Iris pigment epithelial cell (primary cell): ENCODE measurements at places on chromosomes 3 and 15.

GRCh38 chr3:4501437-4501836 lies 8.3 kb downstream of the ITPR1 start:
- no peak for DNase-seq

GRCh38 chr15:100241572-100242482 lies 99.9 kb downstream of the ADAMTS17 start:
- peak; percentile 41 for DNase-seq

DNA sequence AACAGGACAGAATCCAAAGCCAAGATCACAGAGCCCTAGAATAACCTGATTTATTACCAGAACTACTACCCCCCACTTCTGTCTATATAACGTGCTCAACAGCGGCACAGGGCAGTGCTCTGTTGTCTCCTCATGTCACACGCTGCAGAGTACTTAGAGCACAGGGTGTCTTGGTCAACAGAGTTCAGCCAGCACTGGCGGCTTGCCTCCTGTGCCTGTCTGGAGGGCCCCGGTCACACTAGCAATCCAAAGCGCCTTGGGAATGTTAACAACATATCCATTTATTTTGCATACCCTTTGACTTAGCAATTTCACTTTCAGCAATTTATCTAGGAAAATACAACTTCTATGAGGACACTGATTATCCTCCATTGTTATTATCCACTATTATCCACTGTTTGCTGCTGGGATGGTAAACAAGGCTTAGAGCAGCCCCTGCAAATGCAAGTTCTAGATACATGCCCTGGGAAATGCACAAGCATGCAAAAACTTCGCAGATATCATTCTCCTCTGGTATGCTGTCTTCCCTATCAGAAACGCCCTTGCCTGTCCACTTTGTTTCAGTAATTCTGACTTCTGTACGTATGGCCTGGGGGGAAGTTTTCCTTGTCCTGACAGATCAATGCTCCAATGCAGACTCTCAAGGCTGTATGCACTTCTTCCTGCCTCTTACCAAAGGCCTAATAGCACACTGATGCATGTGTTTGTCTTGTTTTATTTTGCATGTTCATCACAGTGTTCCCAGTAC lies 86.2 kb upstream of the OCA2 start:
- DNase-seq, result no peak

- peak; percentile 35 for DNase-seq
Measured at GRCh38 chr3:29363110-29363509, 82.2 kb downstream of the RBMS3 start.

DNA sequence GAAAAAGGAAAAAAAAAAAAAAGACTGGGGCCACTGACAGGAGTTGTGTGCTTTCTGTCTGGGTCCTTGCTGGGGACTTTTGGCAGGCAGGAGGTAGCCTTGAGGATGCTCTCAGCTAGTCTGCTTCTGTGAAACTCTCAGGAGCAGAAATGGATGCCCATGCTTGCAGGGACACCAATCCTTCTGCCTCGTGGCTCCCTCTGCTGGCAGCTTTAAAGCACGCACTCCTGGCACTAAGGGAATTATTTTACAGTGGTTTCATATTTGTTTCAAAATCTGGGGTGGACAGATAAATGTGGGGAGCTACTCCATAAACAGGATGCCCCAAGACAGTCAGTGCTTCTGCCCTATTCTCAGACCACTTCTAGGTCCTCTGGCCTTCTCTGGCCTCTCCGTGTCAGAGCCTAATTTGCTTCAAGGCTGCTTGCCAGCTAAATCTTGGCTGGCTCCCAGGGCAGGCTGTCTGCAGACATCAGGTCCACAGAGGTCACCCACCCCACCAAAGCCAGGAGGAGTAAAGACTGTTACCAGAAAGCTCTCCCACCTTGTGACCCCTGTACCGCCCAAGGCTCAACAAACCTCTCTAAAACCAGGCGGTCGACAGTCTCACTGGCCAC lies 17.1 kb downstream of the TRAIP start:
- DNase-seq, result peak; percentile 71

- DNase-seq, result peak; percentile 19
Measured at GRCh38 chr3:182597621-182598041, 195.7 kb upstream of the ATP11B start.

DNA sequence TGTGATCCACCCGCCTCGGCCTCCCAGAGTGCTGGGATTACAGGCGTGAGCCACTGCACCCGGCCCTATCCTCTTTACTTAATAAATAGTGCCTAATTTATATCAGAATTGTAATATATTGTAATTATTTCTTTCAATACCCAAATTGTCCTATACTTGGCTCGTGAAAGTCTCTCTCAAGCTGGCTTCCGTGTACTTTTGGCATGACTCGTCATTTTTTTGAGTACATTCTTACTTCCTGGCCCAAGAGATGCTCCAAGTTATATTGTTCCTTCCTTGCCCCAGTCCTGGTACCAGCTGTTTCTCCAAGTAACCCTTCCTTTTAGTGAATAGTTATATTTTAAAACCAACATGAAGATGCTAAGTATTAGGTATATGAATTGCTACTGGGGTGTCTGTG lies 366.7 kb downstream of the LSAMP start:
- DNase-seq, result no peak

DNA sequence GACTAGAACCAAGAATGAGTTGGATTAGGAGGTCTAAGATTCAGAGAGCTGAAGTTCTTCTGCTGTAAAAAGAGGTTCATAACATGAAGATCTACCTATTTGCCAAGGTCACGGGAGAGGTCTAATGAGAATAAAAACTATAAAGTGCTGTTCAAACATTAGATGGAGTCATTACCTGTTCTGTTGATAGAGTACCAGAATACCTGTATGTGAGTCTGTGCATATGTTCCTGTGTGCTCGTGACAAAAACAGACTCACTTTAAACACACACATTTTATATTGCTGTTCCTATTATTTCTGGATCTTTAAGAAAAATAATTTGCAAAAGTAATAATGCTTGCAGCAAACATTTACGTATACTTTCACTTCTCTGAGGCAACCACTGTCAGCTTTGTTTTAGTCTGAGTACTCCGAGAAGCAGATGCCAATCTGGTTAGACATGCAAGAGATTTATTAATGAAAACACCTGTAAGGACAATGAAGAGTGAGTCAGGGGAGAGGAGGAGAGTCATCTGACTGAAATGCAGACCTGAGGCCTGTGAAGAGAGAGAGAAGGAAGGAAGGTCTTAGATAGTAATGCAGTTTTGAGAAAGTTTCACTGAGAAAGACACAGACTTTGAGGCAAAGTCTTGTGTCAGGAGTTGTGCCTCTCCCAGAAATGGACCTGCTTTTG lies 221.2 kb downstream of the SQOR start:
- no peak for DNase-seq

- no peak for DNase-seq
Measured at GRCh38 chr3:171176244-171176933, 149.9 kb upstream of the SLC2A2 start.

DNA sequence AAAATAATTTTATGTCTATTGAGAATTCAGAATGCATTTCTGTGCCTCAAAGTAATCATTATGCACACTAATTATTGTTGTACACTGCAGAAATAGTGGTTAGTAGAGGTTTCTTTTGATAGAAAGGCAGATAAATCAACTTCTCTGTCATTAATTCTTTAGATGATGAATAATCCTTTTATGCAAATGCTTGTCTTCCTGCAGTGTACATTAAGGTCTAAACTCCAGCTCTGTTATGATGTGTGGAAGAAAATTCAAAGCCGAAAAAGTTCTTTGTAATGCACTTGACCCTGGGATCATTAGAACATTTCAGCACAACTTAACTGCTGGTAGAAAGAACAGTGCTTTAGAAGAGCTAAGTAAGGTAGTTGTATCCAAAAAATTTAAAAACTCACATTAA lies 353.0 kb downstream of the NLGN1 start:
- no peak for DNase-seq

DNA sequence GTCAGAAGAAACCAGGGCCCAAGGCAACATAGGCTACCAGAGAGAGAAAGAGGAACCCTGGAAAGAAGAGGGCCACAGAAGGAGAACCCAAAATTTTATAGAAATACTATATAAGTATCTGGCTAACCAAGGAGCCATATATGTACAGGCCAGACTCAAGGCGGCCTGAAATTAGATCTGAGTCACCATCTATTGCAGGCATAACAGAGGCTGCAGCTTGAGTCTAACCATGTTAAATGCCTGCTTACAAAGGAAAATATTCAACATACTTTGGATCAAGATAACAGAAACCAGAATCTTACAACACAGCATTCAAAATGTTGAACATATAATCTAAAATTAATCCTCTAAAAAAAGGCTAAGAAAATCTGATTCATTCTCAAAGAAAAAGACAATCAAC lies 23.1 kb downstream of the IGSF11 start:
- no peak for DNase-seq

- DNase-seq, result peak; percentile 54
Measured at GRCh38 chr3:12454076-12454815, 30.0 kb upstream of the TSEN2 start.

DNA sequence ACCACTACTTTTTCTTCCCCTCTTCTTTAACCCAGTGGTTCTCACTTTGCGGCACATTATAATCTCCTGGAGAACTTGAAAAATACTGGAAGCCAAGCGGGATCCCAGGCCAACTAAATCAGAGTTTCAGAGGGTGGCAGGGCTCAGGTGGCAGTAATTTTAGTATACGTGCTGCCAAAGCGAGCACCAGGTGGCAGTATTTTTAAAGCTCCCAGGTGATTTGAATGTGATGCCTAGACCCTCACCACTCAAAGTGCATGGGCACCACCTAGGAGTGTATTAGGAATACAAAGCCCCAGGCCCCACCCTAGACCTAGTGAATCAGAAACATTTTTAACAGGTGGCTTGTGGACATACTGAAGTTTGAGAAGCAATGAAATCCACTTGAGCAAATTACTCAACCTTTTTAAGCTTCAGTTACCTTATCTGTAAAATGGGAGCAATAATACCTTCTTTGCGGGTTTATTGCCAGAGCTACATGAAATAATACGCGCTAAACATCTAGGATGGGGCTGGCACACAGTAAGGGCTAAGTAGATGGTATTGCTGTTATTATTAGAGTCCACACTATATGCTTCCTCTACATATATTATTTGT lies 8.3 kb downstream of the B3GALNT1 start:
- DNase-seq, result no peak

DNA sequence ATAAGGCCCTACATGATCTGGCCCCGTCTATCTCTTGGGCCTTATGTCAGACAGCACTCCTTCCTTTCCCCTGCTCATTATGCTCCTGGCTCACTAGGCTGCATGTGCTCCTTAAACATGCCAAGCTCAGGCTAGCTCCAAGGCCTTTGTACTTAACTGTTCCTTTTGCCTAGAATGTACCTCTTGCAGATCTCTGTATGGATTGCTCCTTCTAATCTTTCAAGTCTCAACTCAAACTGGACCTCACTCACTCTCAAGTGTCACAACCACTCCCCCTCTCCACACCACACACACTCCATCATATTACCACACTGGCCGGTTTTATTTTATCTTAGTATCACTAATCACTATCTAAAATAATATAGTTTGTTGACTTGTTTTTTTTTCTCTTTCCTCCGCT lies 36.4 kb downstream of the ZMAT3 start:
- no peak for DNase-seq

- no peak for DNase-seq
Measured at GRCh38 chr3:14822670-14823390, 4.1 kb downstream of the FGD5 start.

- peak; percentile 18 for DNase-seq
Measured at GRCh38 chr3:117898722-117899522, 1135.7 kb downstream of the IGSF11 start.
